ENCODE measurements at places on chromosomes 6 and 20.

DNA sequence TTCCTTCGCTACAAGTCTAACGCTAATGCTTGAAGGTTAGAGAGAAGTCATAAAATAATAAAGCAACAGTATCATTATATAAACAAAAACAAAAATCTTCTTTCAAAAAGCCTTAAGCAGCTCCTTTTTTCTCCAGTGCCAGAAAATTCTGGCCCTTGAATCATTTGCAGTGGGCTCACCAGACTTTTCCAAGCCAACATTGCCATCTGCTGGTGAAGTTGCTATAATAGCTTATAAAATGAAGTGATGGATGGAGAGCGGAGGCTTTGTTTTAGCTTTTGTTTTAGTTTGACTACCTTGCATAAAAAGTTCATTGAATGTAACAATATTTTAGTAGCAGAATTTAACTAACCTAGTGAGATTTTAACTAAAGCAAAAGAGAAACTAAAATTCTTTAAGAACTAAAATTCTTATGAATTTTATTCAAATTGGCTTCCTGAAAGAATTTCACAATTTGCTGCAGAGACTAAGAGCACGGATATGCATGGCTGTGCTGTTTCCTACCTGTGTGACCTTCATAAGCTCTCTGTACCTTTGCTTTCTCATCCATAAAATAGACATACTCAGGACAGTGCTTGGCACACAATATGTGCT, 44.8 kb upstream of the SLC2A12 start:
- peak; percentile 41 for DNase-seq

DNA sequence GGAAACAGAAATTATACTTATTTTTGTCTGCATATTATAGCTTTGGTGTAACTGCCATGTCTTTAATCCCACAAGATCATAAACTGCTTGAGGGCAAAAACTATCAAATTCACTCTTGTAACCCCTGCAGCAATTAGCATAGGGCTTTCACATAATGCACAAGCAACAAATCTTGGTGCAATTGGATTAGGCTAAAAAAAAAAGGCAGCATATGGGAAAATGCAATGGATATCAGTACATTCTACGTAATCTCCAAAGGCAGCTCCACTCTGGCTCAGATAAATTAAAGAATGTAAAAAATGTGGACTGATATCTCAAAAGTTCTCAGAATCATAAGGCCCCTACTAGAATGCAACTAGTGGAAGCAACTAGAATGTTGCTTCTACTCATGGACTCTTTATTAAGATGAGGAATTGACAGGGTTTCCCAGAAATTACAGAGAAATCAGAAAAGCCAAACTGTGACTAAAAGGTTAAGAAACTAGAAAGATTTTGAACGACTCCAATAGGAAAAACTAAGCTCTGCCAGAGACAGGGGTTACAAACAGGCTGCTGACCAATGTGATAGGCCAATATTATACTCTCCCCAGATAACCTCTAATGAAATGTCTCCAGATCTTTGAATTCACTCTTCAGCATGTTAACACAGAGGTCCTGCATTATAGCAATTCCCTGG, 55.0 kb downstream of the FILIP1 start:
- no peak for DNase-seq

- no peak for DNase-seq
These were observed 27.9 kb downstream of the ESR1 start for GRCh38 chr6:151835396-151835795.

- no peak for DNase-seq
These were observed 61.2 kb downstream of the ZMYND8 start for GRCh38 chr20:47295129-47295813.

- no peak for DNase-seq
These were observed 202.9 kb upstream of the JARID2 start for GRCh38 chr6:15042938-15043337.

DNA sequence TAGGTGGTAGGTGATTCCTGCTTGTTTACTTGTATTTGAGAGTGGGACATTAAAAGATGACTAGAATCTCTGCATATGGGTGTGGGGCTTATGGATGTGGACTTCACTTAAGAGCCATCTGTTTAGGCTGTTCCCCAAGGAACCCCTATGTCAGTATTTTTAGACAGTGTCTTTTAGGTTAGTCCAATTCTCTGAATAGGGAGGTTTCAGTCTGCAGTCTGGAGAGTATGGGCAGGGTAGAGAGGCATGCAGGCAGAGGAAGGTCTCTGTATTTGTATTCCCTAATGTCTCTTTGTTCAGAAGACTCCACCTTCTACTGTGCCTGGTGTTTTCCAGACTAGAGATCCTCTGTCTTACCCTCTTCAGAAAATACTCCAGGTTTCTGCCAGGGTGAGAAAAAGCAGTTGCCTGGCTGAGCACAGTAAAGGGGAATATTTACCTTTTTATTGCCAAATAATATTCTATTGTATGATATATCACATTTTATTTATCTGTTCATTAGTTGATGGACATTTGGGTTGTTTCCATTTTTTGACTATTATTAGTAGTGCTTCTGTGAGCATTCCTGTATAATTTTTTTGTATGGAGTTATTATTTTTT, 19.1 kb downstream of the SLX4IP start:
- DNase-seq: no peak

GRCh38 chr6:166433096-166433495, 50.4 kb upstream of the MPC1 start:
- DNase-seq: no peak

GRCh38 chr20:58447511-58448391, 58.7 kb downstream of the VAPB start:
- no peak for DNase-seq

GRCh38 chr6:109483735-109484057, 677 bp upstream of the ZBTB24 start:
- no peak for DNase-seq

- no peak for DNase-seq
These were observed 205.4 kb downstream of the SOD2 start for GRCh38 chr6:159487636-159488035.

GRCh38 chr20:57375652-57376230, 15.5 kb upstream of the RBM38 start:
- DNase-seq: no peak

DNA sequence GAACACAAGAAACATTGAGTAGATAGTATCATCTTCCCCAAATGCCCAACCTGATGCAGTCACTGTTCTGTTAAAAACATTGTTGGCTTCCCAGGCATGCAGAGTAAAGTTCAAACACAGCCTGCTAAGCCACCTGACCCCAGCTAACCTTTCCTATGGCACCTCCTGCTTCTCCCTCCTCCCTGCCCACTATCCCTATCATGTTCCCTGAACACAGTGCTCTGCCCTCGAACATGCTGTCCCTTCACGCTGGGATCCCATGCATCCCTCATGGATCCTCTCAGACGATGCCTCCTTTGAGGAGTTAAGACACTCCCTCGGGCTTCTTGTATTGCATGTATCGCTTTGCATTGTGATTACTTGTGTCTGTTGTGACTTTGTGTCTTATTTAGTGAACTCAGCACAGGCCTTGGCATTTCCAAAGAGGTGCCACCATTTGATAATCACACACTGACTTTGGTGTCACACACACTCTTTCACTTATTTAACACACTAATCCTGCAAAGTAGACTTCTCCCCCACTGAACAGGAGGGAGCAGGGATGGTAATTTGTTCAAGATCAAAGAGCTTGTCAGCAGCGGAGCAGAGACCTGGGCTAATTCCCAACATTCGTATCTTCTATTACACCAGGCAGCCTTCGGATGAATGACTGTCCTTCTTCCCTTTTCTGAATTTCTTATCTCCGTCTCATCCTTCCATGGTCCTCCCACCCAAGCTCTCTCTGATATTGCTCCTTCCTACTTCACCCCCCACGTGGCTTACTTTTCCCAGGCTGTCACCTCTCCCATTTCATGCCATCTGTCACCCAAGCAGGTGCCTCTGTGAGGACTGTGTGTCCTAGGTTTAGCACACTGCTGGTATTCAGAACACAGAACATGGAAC, 28.3 kb upstream of the SMIM29 start:
- DNase-seq: no peak

DNA sequence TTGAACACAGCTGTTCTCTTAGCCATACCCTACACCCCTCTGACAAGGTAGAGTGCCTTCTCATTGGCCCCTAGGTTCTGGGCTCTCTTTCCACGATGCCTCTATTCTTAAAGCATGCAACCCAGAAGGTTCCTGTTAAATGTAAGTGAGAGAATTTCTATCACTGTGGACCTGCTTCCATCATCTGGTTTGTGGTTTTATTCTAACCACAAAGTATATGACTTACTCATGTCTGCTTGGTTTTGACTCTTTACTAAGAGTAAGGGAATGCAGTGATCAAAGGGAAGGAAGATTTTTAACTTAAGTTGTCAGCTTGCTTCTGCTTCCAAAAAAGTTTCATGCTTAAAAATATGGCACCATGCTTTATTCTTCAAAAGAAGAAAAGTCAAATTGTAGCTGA, 80.2 kb downstream of the ANKEF1 start:
- no peak for DNase-seq

DNA sequence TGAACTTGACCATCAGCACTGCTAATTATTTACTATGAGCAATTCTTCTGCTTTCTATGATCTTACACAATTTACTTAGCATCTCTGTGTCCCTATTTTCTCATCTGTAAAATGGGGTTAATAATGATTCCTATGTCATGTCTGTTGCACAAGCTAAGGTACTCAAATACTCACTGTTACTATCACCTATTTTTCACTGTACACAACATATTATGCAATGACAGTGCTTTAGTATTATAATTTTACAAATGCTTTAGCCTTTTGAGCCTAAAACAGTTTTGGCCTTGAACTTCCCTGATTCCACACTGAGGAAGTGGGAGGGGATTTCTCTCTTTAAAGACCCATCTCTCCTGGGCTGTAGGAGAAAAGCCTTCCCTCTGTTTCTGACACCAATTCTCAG, 36.9 kb upstream of the THEMIS start:
- no peak for DNase-seq
